ENCODE measurements at places on chromosomes 13 and 19. TPM values are rescaled to one million over a fixed set of nuclear protein-coding genes. Genes with fewer than 3 reads are reported as not detected.

The ZNF230 gene
- total RNA-seq: 3.8 TPM

The ZNF296 gene
- 2.6 TPM for total RNA-seq

The CDX2 gene
- not detected for total RNA-seq

The UGGT2 gene
- not detected for total RNA-seq

The MYO16 gene
- not detected for total RNA-seq

The RGCC gene
- total RNA-seq: 581 TPM
